ENCODE measurements at places on chromosomes 3 and 15.
A peak's percentile ranks its signal among the peaks of the same experiment; 100 is the strongest.

DNA sequence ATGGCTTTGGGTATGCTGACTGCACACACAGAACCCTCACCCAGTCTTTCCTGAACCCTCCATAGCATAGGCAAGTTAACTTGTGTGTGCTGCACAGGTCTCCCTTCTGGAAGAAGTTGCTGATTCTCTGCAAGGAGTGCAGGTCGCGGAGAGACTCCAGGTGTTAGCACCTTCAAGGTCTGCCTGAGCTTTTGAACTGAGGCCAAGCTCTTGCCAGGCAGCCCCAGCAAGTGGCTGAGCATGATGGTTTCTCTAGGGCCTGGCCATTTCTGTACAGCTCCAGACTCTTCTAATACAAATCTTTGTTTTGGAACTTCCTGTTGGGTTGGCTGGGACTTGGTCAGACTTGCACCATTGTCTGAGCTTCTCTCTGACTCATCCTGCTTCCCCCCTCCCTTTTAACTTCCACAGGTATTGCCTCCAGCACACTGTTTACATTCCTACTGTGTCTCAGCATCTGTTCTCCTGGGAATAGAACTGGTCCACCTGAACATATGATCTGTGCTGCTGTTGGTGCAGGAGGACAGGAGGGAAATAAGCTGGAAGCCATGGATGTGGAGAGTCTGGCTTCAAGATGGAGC, 53.3 kb downstream of the KY start:
- H3K36me3 ChIP-seq: no peaks in the 10 kb centered on the region
- peaks cover 11% of the 10 kb centered on the region for H3K4me1 ChIP-seq
- DNase-seq: peak; percentile 66
- H3K27me3 ChIP-seq: no peaks in the 10 kb centered on the region
- H3K27ac ChIP-seq: peak overlapping the region; percentile 77
- no peak overlapping the region for H3K4me3 ChIP-seq

- H3K36me3 ChIP-seq: no peaks in the 10 kb centered on the region
- H3K4me1 ChIP-seq: no peaks in the 10 kb centered on the region
- H3K27ac ChIP-seq: no peak overlapping the region
- no peaks in the 10 kb centered on the region for H3K27me3 ChIP-seq
Measured at GRCh38 chr3:94226078-94226477, 163.2 kb downstream of the NSUN3 start.

DNA sequence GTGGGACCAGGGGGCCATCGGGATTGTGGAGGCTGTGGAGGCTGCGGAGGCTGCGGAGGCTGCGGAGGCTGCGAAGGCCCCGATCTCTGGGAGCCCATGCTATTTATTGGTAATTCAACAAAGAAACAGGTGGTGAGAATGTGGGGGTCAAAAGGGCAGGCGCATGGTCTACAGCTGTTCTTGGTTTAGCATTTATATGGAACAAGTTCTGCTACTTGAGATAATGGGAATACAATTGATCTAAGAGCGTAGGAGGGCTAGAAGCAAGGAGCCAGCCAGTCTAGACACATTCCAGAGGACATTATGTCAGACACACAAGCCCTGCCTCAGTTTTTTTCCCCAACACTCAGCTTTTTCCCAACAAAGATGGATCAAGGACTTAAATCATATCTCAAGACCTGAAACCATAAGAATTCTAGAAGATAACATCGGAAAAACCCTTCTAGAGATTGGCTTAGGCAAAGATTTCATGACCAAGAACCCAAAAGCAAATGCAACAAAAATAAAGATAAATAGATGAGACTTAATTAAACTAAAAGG, 20.1 kb downstream of the C3orf80 start:
- H3K27ac ChIP-seq: peak overlapping the region; percentile 55
- no peaks in the 10 kb centered on the region for H3K27me3 ChIP-seq
- H3K36me3 ChIP-seq: no peaks in the 10 kb centered on the region

DNA sequence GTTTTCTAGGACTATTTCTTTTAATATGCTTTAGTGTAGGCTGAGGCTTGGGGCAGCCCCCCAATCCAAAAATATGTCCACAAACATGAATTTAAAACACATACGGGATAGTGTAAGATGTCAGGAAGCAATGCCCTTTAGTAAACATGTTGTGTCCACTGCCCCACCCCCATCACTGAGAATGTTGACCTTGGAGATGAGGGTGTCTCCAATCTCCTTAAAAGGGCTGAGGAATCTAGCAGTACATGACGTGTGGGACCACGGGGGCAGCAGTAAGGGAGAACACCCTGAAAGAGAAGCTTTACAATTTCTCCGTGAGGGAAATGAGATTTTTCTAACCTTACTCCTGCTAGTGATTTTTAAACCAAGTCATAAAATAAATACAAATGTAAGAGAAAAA, 84.7 kb downstream of the SQOR start:
- H3K27ac ChIP-seq: no peak overlapping the region
- no peaks in the 10 kb centered on the region for H3K36me3 ChIP-seq
- DNase-seq: no peak
- no peak overlapping the region for H3K4me3 ChIP-seq
- no peaks in the 10 kb centered on the region for H3K4me1 ChIP-seq
- H3K27me3 ChIP-seq: no peaks in the 10 kb centered on the region

- no peaks in the 10 kb centered on the region for H3K27me3 ChIP-seq
- no peak overlapping the region for H3K4me3 ChIP-seq
- no peaks in the 10 kb centered on the region for H3K36me3 ChIP-seq
Measured at GRCh38 chr3:196948442-196949284, 6.3 kb upstream of the NCBP2 start.

- H3K36me3 ChIP-seq: peaks cover 2% of the 10 kb centered on the region
- H3K4me1 ChIP-seq: no peaks in the 10 kb centered on the region
- DNase-seq: no peak
- no peak overlapping the region for H3K4me3 ChIP-seq
Measured at GRCh38 chr3:143989461-143989860, 17.8 kb downstream of the DIPK2A start.

DNA sequence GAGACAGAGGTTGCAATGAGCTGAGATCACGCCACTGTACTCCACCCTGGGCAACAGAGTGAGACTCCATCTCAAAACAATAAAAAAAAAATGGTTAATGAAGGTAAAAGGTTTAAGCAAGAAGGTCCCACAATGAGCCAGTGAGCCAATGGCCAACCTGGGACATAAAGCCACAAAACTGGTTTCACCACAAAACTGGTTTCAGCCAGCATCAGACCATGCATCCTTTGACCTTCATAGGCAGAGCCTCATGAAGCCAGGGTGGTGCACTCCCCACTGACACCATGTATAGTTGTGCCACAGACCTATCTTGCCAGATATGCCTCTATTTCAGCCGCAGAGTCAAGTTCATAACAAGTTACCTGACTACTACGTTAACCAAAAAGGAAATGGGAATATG, 41.9 kb downstream of the SCAP start:
- peaks cover 8% of the 10 kb centered on the region for H3K36me3 ChIP-seq
- no peak overlapping the region for H3K4me3 ChIP-seq
- peak; percentile 65 for DNase-seq
- H3K27me3 ChIP-seq: no peaks in the 10 kb centered on the region
- peaks cover 3% of the 10 kb centered on the region for H3K4me1 ChIP-seq

GRCh38 chr15:81379269-81379668, 5.3 kb upstream of the TMC3 start:
- no peaks in the 10 kb centered on the region for H3K27me3 ChIP-seq
- no peak overlapping the region for H3K4me3 ChIP-seq
- H3K27ac ChIP-seq: no peak overlapping the region

GRCh38 chr3:69866988-69867720, 127.9 kb downstream of the MITF start:
- H3K4me3 ChIP-seq: no peak overlapping the region
- DNase-seq: no peak
- no peaks in the 10 kb centered on the region for H3K36me3 ChIP-seq
- H3K27me3 ChIP-seq: no peaks in the 10 kb centered on the region
- no peak overlapping the region for H3K27ac ChIP-seq
